ENCODE measurements at places on chromosomes 1 and 21.
A peak's percentile ranks its signal among the peaks of the same experiment; 100 is the strongest.

DNA sequence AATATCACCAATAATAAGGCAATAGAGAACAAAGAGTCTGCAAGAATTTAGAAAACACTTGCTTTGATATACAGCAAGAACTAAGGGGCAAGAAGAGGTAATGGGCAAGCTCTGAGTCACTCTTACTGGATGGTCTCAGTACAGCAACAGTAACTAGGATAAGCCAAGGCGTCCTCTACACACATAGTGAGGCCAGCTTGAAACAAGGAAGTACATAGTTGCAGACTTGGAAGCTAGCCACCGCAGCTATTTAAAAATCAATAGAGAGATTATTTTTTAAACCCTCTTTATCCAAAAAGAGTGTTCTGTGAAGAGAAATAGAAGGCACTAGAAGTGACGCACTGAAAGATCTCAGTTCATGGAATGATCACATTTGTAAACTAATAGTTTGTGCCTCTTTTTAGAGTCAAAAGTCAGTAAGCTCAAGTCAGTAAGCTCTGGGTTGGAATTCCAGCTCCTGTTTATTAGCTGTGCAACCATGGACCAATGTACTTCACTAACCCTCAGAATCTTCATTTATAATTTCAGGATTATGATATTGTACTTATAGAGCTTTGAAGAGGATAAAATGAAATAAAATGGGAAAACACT, 118.6 kb downstream of the AKT3 start:
- DNase-seq = no peak

DNA sequence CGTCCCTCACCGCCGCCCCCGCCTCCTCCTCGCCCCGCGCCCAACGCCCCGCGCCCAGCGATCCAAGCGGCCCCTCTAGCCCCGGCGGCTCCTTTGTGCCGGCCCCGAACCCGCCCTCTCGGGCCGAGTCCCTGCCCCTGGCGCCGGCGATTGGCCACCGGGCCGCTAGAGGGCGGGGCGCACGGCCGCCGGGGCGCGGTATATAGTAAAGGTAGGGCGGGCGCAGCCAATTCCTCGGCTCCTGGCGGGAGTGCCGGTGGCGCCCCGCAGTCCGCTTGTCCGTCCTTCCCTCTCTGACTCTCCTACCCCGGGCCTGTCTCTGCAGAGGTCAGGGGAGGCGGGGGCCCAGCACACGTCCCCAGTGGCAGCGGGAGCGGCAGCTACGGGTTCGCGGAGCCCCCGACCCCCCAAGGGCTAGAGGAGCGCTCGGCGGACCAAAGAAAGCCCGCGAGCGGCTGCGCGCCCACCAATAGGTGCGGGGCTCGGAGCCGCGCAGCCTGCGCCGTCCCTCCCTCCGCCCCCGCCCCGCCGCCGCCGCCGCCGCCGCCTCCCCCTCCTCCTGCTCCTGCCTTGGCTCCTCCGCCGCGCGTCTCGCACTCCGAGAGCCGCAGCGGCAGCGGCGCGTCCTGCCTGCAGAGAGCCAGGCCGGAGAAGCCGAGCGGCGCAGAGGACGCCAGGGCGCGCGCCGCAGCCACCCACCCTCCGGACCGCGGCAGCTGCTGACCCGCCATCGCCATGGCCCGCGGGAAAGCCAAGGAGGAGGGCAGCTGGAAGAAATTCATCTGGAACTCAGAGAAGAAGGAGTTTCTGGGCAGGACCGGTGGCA, at the start of gene ATP1B1:
Gene ATP1B1, plus strand, starts transcription at position 596 of the 826 bp plus-strand sequence. Its CDS starts 140 bp downstream, at position 736.
- DNase-seq = peak; percentile 72

DNA sequence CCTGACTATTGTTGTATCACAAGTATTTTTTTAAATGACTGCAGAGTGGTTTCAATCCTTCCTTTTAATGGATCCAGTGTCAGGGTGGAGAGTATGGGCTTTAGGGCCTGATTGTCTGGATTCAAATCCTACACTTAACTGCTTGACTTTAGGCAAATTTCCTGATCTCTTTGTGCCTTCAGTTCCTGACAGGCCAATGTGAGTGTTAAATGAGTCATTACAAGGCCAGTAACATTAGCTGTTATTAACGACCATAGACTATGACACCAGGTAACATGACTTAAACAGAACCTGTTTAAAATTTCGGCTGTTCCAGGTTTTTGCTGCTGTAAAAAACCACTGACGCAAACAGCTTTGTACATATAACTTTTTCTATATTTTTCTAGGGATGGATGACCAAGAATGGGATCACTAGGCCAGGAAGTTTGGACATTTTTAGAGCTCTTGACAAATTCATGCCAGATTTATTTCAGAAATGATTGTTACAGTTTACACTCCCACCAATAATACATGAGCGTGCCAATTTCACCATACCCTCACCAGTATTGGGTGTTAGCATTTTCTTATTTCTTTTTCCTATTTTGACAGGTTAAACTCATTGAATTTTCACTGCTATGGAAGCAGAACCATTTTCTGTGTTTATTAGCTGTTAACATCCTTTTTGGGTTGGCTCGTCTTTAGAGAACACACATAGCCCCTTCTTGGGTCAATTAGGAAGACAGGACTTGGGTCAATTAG, 11.3 kb downstream of the ZNF362 start:
- no peak for DNase-seq

- DNase-seq = no peak
Measured at GRCh38 chr1:111062081-111062480, 77.8 kb downstream of the DRAM2 start.

DNA sequence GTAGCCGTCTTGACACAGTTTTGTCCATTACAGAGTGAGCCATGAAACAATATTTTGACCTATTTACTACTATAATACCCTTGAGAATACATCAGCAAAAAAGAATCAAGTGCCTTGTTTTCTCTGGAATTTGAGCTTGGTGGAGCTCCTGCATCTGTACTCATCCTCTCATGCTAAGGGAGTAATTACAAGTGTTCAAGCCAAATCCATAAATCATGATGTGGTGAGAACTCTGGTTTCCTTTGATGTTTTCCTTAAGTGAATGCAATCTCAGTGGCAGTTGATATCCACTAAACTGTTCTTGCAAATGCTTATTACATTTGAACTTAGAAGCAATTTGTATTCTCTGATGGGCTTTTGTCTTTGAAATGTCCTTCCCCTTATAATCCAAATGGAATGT, 824.6 kb upstream of the TMPRSS15 start:
- no peak for DNase-seq

- DNase-seq = no peak
Measured at GRCh38 chr1:24939675-24940193, 9.7 kb upstream of the RUNX3 start.

- no peak for DNase-seq
Measured at GRCh38 chr1:85616736-85617135, 36.2 kb downstream of the CCN1 start.

DNA sequence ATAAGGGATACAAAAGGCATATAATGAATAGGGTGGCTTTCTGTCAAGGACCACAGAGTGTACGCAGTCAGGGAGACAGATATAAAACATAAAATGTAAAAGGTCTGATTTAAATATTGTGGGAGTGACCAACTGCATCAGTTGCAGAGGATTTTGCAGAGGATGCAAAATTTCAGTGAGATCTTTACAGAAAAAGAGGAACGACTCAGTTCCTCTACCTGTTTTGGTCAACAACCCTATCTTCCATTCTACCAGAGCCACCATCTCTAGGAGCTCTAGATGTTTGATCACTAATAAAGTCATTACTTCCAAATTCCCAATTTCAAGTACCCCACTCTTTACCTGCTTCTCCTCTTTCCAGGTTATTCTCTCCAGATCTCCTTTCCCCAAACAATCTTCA, 16.5 kb downstream of the SOD1 start:
- DNase-seq = no peak

DNA sequence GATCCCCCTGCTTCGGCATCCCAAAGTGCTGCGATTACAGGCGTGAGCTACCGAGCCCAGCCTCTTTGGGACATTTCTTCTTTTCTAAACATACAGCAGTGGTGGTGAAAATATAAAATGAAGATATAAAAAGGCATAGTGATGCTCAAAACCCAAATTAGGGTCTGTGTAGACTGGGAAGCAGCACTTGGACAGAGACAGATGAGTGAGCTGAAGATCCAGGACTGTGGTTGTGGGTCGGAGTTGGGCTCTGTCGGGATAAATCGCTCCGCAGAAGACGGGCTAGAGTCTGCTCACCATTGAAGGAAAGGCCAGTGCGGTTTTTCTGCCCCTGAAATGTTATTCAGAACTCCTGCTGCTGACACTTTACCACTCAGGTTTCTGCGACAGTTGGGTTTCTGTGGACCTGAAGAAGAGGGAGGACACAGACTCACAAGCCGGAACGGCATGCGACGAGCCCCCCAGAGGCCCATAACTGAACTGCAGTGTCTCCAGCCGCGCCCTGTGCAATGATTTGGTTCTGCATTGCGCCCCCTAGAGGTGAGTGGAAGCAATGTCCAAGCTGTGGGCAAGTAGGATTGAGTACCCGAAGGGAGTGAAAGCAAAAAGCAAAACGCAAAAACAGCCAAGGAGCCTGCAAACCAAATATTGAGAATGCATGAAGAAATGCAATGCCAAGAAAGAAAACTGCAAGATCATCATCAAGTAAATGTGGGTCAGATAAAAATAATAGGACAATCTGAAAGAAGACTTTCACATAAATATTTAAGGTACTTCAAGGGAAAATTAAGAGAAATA, 66.6 kb downstream of the GABPA start:
- DNase-seq = peak; percentile 50

- DNase-seq = no peak
Measured at GRCh38 chr1:190138266-190138665, 339.4 kb downstream of the BRINP3 start.

- no peak for DNase-seq
Measured at GRCh38 chr1:228554107-228554506, 66.9 kb downstream of the RNF187 start.

DNA sequence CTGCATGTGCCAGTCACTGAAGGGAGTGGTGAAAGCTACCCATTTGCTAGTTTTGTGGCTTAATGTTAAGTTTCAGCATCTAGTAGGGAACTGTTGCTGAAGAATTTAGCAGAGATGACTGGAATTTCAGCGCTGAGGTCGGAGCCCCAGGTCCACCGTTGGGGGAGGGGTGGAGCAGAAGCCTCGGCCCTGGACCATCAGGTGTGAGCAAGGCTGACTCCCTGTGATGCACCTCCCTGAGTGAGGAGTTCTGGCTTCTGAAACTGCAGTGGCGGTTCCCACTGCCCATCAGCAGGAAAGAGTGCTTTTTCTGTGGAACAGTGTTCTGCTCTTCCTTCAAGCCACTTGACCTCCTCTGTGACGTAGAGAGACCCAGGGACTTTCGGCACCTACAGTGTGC, 1.3 kb downstream of the NOS1AP start:
- no peak for DNase-seq

GRCh38 chr1:6474815-6475282, 8.9 kb upstream of the TNFRSF25 start:
- no peak for DNase-seq

GRCh38 chr1:61055110-61055614, 27.2 kb upstream of the NFIA start:
- no peak for DNase-seq

GRCh38 chr1:110136911-110137310, 13.4 kb upstream of the SLC6A17 start:
- no peak for DNase-seq

DNA sequence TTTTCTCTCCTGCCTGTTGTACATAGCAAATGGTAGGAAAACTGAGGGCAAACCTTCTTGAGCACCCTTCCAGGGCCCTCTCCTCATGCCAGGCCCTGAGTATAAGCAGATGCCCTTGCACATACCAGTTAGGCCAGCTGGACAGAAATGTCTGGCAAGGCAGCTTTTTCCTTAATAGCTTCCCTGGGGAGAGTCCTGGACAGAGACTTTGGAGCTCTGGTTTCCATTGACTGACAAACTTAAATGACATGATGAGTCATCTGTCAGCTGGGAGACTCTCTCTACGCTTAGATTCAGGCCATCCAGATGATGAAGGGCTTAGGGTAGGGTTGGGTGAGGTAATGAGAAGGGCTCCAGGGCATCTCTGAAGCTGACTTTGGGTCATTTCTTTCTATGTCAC, 317.5 kb downstream of the ASTN1 start:
- no peak for DNase-seq

- DNase-seq = no peak
Measured at GRCh38 chr1:78274814-78275213, 216.0 kb upstream of the PTGFR start.

GRCh38 chr1:109537450-109538178, 2.1 kb upstream of the GPR61 start:
- no peak for DNase-seq

- no peak for DNase-seq
Measured at GRCh38 chr1:45557422-45557944, 6.9 kb downstream of the AKR1A1 start.

- DNase-seq = no peak
Measured at GRCh38 chr1:55051621-55052020, 12.3 kb downstream of the PCSK9 start.

DNA sequence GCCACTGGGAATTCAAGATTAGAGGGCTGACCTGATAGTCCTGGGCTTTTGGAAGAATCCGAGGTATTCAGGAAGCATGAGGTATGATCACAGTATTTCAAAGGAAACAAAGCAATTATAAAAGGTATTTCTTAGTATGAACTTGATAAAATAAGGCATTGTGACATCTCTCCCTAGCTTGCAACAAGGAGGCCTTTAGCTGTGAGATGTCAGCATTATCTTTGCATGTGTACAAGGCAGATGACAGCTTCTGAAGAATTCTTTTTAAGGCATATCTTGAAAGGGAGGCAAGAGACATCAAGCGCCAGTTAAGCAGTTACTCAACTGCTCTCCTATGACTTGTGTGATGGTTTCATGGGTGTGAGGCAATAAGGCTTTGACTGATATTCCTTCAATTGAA, 1123.7 kb downstream of the PLA2G4A start:
- DNase-seq = no peak

DNA sequence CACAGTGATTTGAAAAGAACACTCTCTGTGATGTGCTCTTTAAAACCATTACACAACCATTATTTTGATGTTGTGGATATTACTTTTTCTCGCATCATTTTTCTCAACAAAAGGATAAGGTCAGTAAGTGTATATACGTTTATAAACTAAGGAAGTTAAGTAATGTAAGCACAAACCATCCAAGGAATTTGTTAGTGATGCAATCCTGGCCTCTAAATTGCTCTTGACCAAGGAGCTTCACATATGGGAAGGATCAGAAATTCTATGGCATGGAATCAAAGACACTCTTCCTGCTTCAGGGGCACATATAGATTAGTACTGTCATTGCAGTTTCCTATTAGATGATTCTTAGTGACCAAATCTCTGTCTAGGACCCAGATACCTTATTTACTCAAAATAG, 3.6 kb upstream of the PPP2R5A start:
- no peak for DNase-seq
